Fibroblast of the aortic adventitia (primary cell): ENCODE measurements at places on chromosomes 3 and 15. TPM values are rescaled to one million over a fixed set of nuclear protein-coding genes. Genes with fewer than 3 reads are reported as not detected.

Gene TTLL13
- 0.09 TPM in 1 of 2 replicates, not detected in the other for total RNA-seq

Gene GDPGP1
- total RNA-seq = 8.7 and 9.6 TPM in 2 replicates

Gene KY
- total RNA-seq = 1.6 and 10.5 TPM in 2 replicates

Gene ACAN
- 2.0 and 3.3 TPM in 2 replicates for total RNA-seq

- peak; percentile 15 for DNase-seq
These were observed 46.3 kb downstream of the DGKG start for GRCh38 chr3:186315581-186316354.

DNA sequence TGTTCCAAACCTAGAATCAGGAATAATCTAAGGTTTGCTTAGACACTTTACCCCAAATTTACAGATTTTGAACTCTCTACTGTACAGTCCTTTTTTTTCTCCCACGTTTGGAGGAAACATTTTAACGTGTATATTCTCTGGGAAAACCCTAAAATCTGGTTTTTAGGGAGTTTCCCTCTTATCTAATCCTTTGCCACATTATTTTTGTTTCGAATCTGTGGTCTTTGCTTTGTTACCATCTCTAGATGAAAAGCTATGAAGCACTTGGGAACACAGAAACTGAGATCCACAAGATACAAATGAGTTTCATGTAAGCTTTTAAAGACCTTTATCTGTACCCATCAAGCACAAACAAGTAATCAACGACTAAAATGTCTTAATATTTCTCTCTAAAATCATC is 41.3 kb downstream of the PLD1 start:
- DNase-seq = no peak

DNA sequence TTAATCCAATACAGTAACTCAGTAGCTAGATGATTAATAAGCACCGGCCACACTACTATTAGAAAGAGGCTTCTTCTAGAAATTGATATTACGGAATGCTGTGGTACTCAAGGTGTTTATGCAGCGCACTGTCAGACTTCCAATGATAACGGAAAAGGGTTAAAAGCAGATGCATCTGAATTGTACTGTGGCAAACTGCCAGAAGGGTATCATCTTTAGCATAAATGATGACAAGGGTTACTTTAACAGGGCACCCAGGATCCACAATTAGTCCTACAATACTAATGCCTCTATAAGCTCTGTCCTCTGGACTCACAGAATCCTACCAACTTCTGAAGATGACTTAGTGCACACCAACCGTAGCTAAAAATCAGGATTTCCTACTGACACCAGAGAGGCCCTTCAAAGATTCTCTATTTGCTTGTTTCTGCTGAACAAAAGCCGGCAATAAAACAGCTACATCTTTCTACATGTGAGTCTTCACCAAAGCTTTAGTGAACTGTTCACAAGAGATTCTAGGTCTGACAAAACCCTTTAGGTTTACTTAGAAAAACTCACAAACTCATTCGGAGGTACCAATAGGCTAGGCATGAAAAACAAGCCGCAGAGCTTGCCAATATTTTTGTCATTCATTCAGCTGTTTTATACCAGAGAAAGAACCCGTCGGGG is 7.1 kb downstream of the SATB1 start:
- DNase-seq = no peak

- no peak for DNase-seq
These were observed 73.2 kb downstream of the TBC1D2B start for GRCh38 chr15:78004222-78004727.
